Lung (tissue), 17 donors: ENCODE measurements at places on chromosomes 2 and 18.
A peak's percentile ranks its signal among the peaks of the same experiment; 100 is the strongest.

- no peak for DNase-seq
Measured at GRCh38 chr18:36582988-36583745, 245.6 kb downstream of the TPGS2 start.

GRCh38 chr2:109341355-109342255 lies 212.6 kb downstream of the SH3RF3 start:
- no peak for DNase-seq

DNA sequence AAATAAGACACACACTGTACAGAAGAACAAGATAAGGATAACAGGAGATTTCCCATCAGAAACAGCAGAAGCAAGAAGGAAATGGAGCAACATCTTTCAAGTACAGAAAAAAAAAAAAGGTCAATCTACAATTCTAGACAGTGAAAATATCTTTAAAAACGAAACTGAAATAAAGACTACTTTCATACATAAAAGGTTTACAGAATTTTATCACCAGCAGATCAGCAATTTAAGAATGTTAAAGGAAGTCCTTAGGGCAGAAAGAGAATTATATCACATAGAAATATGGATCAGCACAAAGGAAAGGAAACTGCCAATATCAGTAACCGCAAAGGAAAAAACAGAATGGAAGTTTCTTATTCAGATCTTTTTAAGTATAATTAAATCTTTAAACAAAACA lies 931.0 kb downstream of the EPHA4 start:
- DNase-seq = no peak

DNA sequence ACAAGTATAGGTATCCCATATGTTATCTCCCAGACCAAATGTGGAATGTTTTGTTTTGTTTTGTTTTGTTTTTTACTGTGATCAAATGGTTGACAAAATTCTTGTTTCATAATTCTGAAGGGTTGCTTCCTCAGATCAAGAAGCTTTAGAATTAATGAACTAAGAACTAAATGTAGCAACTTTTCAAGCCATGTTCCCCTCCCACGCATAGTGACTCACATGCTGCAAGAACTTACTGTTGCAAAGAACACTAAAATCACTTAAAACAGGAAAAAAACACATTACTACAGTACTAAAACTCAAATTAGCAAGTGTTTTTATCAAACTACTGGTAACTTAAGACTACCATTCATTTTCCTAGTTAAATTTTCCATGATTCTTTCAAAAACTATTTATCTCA lies 30.6 kb downstream of the HNRNPLL start:
- no peak for DNase-seq

GRCh38 chr18:3761266-3761665 lies 311.3 kb downstream of the TGIF1 start:
- DNase-seq = no peak

DNA sequence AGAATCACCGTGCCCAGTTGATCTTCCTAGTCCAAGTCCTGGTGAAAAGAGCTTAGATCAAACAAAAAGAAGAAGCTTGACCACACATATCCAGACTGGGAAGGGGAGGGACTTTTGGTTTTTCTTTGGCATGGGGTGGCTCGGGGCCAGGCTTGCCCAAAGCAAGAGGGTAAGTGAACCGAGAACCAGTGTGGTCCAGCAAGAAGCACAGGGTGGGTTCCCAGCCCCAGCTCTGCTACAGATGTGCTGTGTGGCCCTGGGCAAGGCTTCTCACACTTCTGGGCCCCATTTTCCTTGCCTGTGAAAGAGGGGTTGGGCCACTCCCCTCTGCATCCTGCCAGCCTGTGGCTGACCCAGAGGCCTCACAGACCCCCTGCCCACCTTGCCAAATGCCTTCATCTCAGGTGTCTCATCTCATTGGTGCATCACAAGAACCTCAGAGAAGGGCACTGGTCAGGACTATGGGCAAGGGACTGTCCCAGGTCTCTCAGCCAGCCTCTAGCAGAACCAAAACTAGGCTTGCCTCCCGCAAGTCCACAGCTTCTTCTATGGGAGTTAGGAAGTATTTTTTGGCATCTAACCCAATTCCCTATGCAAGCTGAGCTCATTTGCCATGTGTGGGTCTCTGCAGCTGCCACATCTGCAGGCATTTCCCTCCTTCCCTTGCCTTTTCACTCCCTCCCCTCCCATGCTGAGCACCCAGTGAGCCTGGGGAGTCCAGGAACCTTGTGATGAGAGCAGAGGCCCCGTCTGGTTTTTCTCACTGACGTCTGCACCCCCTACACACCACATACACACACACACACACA lies 6.9 kb downstream of the ATP6V1B1 start:
- DNase-seq = no peak

GRCh38 chr2:5315512-5315911 lies 376.7 kb upstream of the SOX11 start:
- peak; percentile 28 for DNase-seq

GRCh38 chr2:26355038-26355995 lies 8.7 kb upstream of the ADGRF3 start:
- DNase-seq = no peak

DNA sequence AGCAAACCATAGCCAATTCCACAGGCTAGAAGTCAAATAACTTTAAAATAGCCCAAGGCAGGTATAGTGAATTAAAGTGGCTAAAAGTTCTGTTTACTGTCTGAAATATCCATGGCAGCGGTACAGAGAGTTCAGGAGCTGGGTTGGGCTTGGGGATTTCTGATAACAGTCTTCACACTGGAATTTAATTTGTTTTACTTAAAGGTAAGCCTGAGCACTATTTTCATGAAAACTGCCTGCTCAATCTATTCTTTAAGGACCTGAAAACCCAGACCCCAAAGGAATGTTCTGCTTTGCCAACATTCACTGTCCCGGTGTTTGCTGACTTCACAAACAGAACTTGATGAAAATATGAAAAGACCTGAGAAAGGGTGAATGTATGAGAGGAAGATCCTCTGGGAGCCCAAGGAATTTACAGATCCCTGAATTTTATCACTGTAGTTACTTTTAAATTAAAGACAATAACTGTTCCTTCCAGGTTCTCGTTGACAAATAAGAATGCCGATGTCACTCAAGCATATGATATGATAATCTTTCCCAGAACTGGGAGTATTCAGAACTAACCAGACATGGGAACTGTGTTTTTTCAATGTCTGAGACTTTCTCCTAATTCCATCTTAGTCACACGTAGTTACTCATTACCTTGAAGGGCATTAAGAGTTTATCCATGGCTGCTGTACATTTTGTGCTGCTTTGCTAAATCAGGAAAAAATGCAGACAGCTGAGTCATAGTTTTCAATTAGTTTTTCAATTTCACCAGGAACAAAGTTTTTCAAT lies 28.3 kb upstream of the ITGB6 start:
- DNase-seq = no peak

DNA sequence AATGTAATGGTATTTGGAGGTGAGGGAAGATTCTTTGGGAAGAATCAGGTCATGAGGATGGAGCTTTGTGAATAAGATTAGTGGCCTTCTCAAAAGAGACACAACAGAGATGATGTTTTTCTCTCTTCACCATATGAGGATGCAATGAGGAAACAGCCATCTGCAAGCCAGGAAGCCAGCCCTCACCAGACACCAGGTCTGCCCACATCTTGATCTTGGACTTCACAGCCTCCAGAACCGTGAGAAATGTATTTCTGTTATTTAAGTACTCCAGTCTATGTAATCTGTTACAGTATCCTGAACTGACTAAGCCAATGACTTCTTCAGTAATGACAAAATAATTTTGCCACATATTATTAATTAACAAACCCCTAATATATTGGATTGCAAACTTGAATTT lies 28.3 kb downstream of the CYRIA start:
- no peak for DNase-seq
